Testis (tissue), 5 donors: ENCODE measurements at places on chromosomes 2 and 18. TPM values are rescaled to one million over a fixed set of nuclear protein-coding genes. Genes with fewer than 3 reads are reported as not detected.

Gene OTOS
- 1.2 TPM for polyA plus RNA-seq

Gene DSEL
- 2.7 TPM for polyA plus RNA-seq

Gene ZBTB7C
- polyA plus RNA-seq = 14.1 TPM

GRCh38 chr2:57343391-57344006 is 703.1 kb upstream of the VRK2 start:
- no peaks in the 10 kb centered on the region for H3K36me3 ChIP-seq
- no peaks in the 10 kb centered on the region for H3K4me1 ChIP-seq
- no peak overlapping the region for H3K27ac ChIP-seq
- no peaks in the 10 kb centered on the region for H3K27me3 ChIP-seq

DNA sequence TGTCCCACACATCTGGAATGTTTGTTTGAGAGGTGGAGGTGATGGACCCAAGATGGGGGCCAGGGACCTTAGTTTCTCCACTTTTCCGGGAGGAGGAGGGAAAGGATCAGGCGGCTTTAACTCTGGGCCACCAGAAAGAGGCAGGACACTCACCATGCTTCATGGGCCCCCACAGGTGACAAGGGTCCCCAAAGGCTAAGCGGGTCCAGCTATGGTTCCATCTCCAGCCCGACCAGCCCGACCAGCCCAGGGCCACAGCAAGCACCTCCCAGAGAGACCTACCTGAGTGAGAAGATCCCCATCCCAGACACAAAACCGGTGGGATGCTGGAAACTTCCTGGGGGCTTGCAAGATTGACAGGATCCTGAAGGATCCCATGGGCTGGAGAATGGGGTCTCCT is 712 bp downstream of the SLC11A1 start:
- no peak for DNase-seq
- H3K27ac ChIP-seq = no peak overlapping the region
- H3K27me3 ChIP-seq = no peaks in the 10 kb centered on the region
- H3K36me3 ChIP-seq = no peaks in the 10 kb centered on the region
- H3K4me1 ChIP-seq = peaks cover 4% of the 10 kb centered on the region

- no peaks in the 10 kb centered on the region for H3K27me3 ChIP-seq
- H3K27ac ChIP-seq = no peak overlapping the region
- no peaks in the 10 kb centered on the region for H3K4me1 ChIP-seq
- no peaks in the 10 kb centered on the region for H3K36me3 ChIP-seq
These were observed 152.8 kb upstream of the VRK2 start for GRCh38 chr2:57893786-57894185.
